ENCODE measurements at places on chromosomes 6 and 20. TPM values are rescaled to one million over a fixed set of nuclear protein-coding genes. Genes with fewer than 3 reads are reported as not detected.

DNA sequence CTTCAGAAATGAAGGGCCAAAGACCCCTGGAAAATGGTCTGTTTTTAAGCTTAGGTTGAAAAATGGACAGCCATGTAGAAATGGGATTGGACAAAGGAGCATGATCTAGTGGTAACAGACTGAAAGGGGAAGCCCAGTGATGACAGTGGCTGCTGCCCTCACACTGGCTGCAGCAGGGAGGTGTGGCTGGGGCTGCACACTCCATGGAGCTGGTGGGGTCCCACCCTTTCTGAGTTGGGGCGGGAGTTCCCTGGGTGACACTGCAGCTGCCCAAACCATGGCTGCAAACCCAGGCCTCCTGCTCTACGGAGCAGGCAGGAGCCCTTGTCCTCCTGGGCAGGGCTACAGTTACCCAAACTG is 8.5 kb upstream of the PACSIN1 start:
- DNase-seq, result no peak

DNA sequence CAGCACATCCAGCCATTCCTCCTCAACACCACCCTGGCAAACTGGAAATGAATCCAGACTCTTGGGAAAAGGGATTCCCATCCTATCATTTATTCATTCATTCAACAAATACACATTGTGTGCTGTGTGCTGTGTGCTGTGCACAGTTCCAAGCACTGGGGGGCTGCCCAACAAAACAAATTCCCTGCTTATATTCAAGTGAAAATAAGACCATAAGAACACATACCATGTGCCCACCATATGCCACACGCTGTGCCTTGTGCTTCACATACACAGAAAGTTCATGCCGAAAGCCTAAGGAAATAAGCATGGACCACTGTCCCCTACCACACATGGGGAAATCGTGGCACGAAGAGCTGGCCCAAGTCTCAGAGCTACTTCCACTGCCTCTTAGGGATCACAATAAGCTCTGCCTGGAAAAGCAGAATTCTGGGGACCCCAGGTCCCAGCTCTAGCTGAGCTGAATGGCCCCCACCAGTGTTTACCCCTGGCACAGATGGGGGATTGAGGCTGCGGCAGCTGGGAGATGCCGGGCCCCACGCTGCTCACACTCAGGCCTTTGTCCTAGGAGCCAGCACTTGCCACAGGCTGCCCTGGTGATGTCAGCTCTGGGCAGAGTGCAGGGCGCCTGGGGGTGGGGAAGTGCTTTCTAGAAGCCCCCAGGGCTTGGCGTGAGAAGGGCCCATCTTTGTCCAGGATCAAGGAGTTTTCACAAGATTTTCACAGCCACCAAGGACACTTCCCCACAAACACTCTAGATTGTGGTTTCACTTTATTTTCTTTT is 99.6 kb downstream of the PREX1 start:
- no peak for DNase-seq

The TFAP2C gene
- not detected for total RNA-seq

GRCh38 chr20:63553933-63554290 is at the start of gene FNDC11:
Gene FNDC11 (plus strand): TSS chr20:63554159. CDS start chr20:63555664, 1,505 bp downstream.
- DNase-seq, result no peak

GRCh38 chr6:127146932-127147331 is 28.5 kb downstream of the RSPO3 start:
- no peak for DNase-seq

DNA sequence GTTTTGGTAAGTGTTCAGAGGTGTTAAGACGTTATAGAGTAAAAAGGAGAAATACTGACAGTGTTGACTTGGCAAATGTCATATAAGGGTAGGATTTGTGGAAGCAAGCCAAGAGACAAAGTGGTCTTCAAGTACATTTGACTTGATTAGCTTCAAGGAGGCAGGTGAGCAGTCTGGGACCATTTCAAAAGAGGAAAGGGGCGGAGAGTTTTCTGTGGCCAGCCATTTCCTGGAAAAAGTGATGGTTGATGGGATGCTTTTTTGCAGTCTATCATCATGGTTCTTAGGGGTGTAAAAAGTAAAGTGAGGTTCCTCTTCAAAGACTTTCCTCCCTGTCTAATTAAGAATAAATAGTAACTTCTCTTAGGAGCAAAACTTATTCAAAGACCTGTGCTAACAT is 28.7 kb downstream of the FKBP1A start:
- peak; percentile 33 for DNase-seq

- no peak for DNase-seq
Measured at GRCh38 chr6:124968401-124968800, 6.2 kb downstream of the RNF217 start.

DNA sequence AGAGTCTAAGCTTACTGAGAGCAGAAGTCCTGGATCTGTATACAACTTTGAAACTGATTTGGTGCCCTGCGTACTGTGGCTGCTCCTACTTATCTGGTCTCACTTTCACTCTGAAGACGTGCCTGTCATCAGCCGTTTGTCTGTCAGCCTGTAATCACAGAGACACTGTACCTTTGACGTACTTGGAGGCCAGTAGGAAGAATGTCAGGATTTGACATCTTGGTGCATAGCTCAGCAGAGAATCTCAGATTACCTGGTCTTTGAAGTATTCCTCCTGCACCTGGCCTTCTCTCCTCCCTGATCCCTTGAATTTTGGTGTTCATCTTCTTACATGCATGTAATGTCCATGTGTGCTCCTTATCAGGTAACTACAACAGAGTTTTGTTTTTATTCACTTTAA is 37.7 kb downstream of the DSE start:
- no peak for DNase-seq

The TCP11 gene
- total RNA-seq, result not detected
